ENCODE measurements at places on chromosomes 1 and 21.
A peak's percentile ranks its signal among the peaks of the same experiment; 100 is the strongest.

- DNase-seq: no peak
These were observed 20.9 kb downstream of the SLC30A1 start for GRCh38 chr1:211557894-211558625.

- no peak for DNase-seq
These were observed 50.8 kb downstream of the PTBP2 start for GRCh38 chr1:96772349-96772748.

GRCh38 chr1:22216210-22216883 is 73.5 kb upstream of the WNT4 start:
- no peak for DNase-seq

- DNase-seq: no peak
These were observed 738.1 kb downstream of the ADGRL2 start for GRCh38 chr1:82538876-82539275.

- DNase-seq: no peak
These were observed 451.0 kb downstream of the TTLL7 start for GRCh38 chr1:83547901-83548300.

GRCh38 chr1:202579806-202580205 is 130.4 kb downstream of the SYT2 start:
- no peak for DNase-seq

- peak; percentile 72 for DNase-seq
These were observed 30.7 kb downstream of the EIF2D start for GRCh38 chr1:206581571-206581981.

- DNase-seq: no peak
These were observed 234.4 kb downstream of the KCNT2 start for GRCh38 chr1:196373798-196374197.
